Spinal cord (tissue), 10 donors: ENCODE measurements at places on chromosomes 13 and 19. TPM values are rescaled to one million over a fixed set of nuclear protein-coding genes. Genes with fewer than 3 reads are reported as not detected.

DNA sequence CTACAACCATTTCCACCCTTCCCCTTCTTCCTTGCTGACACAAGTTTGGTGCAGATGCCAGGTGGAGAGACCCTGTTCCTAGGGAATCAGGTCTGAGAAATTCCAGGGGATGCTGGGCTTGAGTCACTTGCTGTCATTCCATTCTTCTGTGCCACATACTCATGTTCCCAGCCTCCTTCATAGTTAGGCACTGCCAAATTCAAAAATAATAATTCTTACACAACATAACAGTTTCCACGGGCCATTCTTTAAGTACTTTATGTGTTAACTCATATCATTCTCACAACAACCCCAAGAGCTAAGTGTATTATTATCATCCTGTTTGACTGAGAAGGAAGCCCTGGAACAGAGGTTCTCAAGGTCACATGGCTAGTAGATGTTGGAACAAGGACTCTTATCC, 27.1 kb upstream of the POMP start:
- no peak for DNase-seq
- H3K4me1 ChIP-seq = no peaks in the 10 kb centered on the region
- H3K4me3 ChIP-seq = no peak overlapping the region
- H3K27ac ChIP-seq = no peak overlapping the region

GRCh38 chr13:43422116-43422515, 364.7 kb downstream of the ENOX1 start:
- H3K27ac ChIP-seq = no peak overlapping the region
- H3K4me1 ChIP-seq = no peaks in the 10 kb centered on the region

- H3K27ac ChIP-seq = no peak overlapping the region
- no peaks in the 10 kb centered on the region for H3K4me1 ChIP-seq
- no peaks in the 10 kb centered on the region for H3K36me3 ChIP-seq
- no peak overlapping the region for H3K4me3 ChIP-seq
- no peak for DNase-seq
Observed at GRCh38 chr19:33032218-33032781, 32.4 kb downstream of the RHPN2 start.

DNA sequence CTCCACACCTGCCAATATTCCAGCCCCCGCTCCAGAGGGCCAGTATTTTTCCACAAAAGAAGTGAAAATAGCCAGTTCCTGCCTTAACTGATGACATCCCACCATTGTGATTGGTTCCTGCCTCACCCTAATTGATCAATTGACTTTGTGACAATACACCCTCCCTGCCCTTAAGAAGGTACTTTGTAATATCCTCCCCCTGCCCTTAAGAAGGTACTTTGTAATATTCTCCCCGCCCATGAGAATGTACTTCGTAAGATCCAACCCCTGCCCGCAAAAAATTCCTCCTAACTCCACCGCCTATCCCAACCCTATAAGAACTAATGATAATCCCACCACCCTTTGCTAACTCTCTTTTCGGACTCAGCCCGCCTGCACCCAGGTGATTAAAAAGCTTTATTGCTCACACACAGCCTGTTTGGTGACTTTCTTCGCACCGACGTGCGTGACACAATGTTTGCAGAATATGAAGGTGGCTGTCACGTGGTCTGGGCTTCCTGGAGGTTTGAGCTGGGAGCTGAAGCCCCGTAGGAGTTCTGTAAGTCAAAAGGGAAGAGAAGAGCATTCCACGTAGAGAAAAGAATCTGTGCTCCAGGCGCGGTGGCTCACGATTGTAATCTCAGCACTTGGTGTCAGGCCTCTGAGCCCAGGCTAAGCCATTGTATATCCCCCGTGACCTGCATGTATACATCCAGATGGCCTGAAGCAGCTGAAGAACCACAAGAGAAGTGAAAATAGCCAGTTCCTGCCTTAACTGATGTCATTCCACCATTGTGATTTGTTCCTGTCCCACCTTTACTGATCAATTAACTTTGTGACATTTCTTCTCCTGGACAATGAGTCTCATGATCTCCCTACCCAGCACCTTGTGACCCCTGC, 6.2 kb upstream of the FUT3 start:
- no peak overlapping the region for H3K4me3 ChIP-seq
- no peak overlapping the region for H3K27ac ChIP-seq
- H3K36me3 ChIP-seq = no peaks in the 10 kb centered on the region
- H3K27me3 ChIP-seq = no peaks in the 10 kb centered on the region
- DNase-seq = no peak

- H3K27me3 ChIP-seq = peaks cover under 1% of the 10 kb centered on the region
- no peak overlapping the region for H3K4me3 ChIP-seq
- no peak for DNase-seq
- H3K36me3 ChIP-seq = no peaks in the 10 kb centered on the region
- no peak overlapping the region for H3K27ac ChIP-seq
- no peaks in the 10 kb centered on the region for H3K4me1 ChIP-seq
Observed at GRCh38 chr19:50943074-50943828, 9.6 kb downstream of the KLK5 start.

DNA sequence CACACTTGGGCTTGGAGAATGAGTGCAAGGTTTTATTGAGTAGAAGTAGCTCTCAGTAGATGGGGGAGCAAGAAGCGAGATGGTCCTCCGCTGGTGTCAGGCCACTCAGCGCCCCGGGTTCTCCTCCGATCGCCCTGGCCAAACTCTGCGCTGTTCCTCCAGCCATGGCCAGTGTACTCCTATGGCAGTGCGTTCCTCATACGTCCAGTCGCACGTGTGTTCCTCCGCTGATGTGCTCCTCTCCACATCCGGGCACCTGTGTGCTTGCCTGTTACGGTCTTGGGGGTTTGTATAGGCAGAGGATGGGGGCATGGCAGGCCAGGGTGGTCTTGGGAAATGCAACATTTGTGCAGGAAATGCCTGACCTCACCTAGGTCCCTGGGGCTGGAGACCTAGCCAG, 1899.4 kb downstream of the PCDH9 start:
- H3K4me3 ChIP-seq = no peak overlapping the region
- no peaks in the 10 kb centered on the region for H3K4me1 ChIP-seq
- no peaks in the 10 kb centered on the region for H3K27me3 ChIP-seq
- no peaks in the 10 kb centered on the region for H3K36me3 ChIP-seq
- DNase-seq = no peak

- peaks cover 13% of the 10 kb centered on the region for H3K4me1 ChIP-seq
- no peak overlapping the region for H3K27ac ChIP-seq
- peaks cover 2% of the 10 kb centered on the region for H3K27me3 ChIP-seq
- peaks cover 12% of the 10 kb centered on the region for H3K36me3 ChIP-seq
- H3K4me3 ChIP-seq = no peak overlapping the region
- no peak for DNase-seq
Observed at GRCh38 chr19:40400559-40400958, 10.6 kb upstream of the HIPK4 start.

GRCh38 chr13:112968910-112969691, at the start of gene MCF2L:
Gene MCF2L (plus strand): TSS chr13:112969214. CDS start chr13:112969380, 166 bp downstream.
- H3K36me3 ChIP-seq = peaks cover 13% of the 10 kb centered on the region
- peak; percentile 94 for DNase-seq
- H3K4me3 ChIP-seq = peak within 1 kb of the TSS; percentile 55
- H3K4me1 ChIP-seq = peaks cover 49% of the 10 kb centered on the region
- H3K27ac ChIP-seq = peak within 1 kb of the TSS; percentile 54
- no peaks in the 10 kb centered on the region for H3K27me3 ChIP-seq

- no peak for DNase-seq
- no peak overlapping the region for H3K4me3 ChIP-seq
- no peak overlapping the region for H3K27ac ChIP-seq
- no peaks in the 10 kb centered on the region for H3K36me3 ChIP-seq
- H3K4me1 ChIP-seq = peaks cover 9% of the 10 kb centered on the region
Observed at GRCh38 chr19:30391554-30392551, 19.7 kb downstream of the ZNF536 start.

- peaks cover 9% of the 10 kb centered on the region for H3K4me1 ChIP-seq
- peaks cover 76% of the 10 kb centered on the region for H3K36me3 ChIP-seq
- no peaks in the 10 kb centered on the region for H3K27me3 ChIP-seq
- no peak overlapping the region for H3K4me3 ChIP-seq
Observed at GRCh38 chr19:615619-616018, 17.7 kb downstream of the POLRMT start.

DNA sequence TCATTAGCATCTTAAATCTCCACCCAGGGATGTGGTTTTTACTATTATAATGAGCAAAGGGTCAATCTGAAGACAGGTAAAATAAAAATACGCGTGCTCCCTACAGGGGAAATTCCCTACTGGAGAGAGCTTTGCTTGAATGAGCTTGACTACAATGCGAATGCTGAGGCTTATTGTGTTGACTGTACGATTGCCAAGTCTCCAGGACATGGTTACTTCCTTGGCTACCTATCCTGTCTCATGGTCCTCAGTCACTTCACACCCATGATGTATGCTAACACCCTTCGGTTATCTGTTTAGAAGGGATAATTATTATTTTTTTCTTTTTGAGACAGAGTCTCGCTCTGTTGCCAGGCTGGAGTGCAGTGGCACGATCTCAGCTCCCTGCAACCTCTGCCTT, 61.7 kb downstream of the ZNF627 start:
- peaks cover 6% of the 10 kb centered on the region for H3K36me3 ChIP-seq
- no peak for DNase-seq
- H3K4me3 ChIP-seq = no peak overlapping the region
- no peaks in the 10 kb centered on the region for H3K4me1 ChIP-seq

- H3K4me1 ChIP-seq = no peaks in the 10 kb centered on the region
- H3K27me3 ChIP-seq = peaks cover 3% of the 10 kb centered on the region
- DNase-seq = no peak
Observed at GRCh38 chr19:15526408-15526807, 18.1 kb downstream of the CYP4F22 start.

GRCh38 chr19:17475541-17476115, 5.3 kb downstream of the SLC27A1 start:
- no peak overlapping the region for H3K4me3 ChIP-seq
- H3K27me3 ChIP-seq = no peaks in the 10 kb centered on the region
- H3K27ac ChIP-seq = peak overlapping the region; percentile 92
- peaks cover 2% of the 10 kb centered on the region for H3K36me3 ChIP-seq
- DNase-seq = peak; percentile 55

GRCh38 chr13:46687810-46688209, 109.2 kb downstream of the ESD start:
- no peaks in the 10 kb centered on the region for H3K27me3 ChIP-seq
- H3K36me3 ChIP-seq = no peaks in the 10 kb centered on the region
- no peak overlapping the region for H3K27ac ChIP-seq
- DNase-seq = no peak
- H3K4me1 ChIP-seq = no peaks in the 10 kb centered on the region
- H3K4me3 ChIP-seq = no peak overlapping the region

DNA sequence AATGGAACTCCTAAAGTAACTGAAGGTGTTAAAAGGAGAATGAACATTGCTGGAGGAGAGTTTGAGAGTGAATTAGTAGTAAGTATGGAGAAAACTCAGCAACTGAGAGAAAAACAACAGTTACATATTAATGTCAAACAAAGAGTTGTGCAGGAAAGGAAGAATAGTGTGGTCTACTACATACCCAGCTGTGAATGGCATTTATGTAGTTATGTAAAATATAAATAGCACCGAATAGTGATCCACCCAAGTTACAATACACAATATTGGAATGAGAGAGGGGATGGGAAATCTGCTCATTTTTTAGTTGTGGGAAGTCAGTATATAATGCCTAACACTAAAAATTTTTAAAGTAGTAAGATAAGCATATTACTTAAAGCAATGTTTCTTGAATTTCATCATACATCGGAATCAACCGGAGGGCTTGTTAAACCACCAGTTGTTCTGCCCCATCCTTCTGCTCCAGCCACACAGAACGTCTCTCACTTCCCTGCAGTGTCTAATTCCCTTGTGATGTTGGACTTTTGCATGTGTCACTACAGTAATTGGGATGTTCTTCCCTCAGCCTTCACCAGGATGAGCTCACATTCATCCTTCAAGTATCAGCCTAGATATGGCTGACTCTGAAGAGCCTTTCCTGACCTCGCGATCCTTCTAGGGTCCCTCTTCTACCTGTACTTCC, 11.5 kb downstream of the CCDC70 start:
- no peak overlapping the region for H3K27ac ChIP-seq
- no peak overlapping the region for H3K4me3 ChIP-seq
- H3K4me1 ChIP-seq = peaks cover 15% of the 10 kb centered on the region
- no peaks in the 10 kb centered on the region for H3K27me3 ChIP-seq
- H3K36me3 ChIP-seq = no peaks in the 10 kb centered on the region

DNA sequence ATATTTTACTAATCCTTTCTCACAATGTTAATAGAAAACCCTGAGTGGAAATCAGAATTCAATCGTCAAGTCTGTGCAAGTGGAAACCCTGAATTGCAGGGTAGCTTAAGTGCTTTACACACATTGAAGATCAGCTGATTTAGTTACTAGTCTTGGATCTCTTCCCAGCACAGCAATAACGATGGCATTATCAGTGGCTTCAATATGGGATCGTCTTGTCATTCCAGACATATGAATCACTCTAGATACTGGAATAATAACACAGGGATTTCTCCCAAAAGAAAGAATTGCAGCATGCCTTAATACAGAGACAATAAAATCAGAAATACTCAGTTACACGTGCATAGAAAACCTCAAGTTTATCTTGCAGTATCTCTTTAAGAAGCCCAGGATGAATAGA, 12.6 kb upstream of the METTL21C start:
- H3K36me3 ChIP-seq = no peaks in the 10 kb centered on the region
- H3K4me3 ChIP-seq = no peak overlapping the region
- no peak overlapping the region for H3K27ac ChIP-seq
- H3K4me1 ChIP-seq = no peaks in the 10 kb centered on the region
- H3K27me3 ChIP-seq = no peaks in the 10 kb centered on the region
- DNase-seq = peak; percentile 21

GRCh38 chr19:3580156-3580934, 4.9 kb upstream of the GIPC3 start:
- peaks cover 14% of the 10 kb centered on the region for H3K27me3 ChIP-seq
- H3K36me3 ChIP-seq = peaks cover 23% of the 10 kb centered on the region
- no peak overlapping the region for H3K27ac ChIP-seq
- H3K4me1 ChIP-seq = peaks cover 15% of the 10 kb centered on the region

Gene PGLYRP2
- total RNA-seq = not detected

Gene CSNK1A1L
- not detected for total RNA-seq

Gene LPAR6
- total RNA-seq = 65.8 TPM

Gene MAMSTR
- 2.4 TPM for total RNA-seq

Gene DIAPH3
- 6.5 TPM for total RNA-seq

Gene GRIK5
- 13.1 TPM for total RNA-seq

Gene ANGPTL8
- total RNA-seq = not detected

Gene SHISA7
- total RNA-seq = 4.0 TPM

Gene TMEM238
- 0.55 TPM for total RNA-seq

Gene NOSIP
- 86.1 TPM for total RNA-seq

Gene ZNF486
- total RNA-seq = 9.5 TPM

Gene OR7G1
- not detected for total RNA-seq

Gene TGFBR3L
- total RNA-seq = 0.59 TPM
